Stimulated activated CD8-positive, alpha-beta memory T cell treated with anti-CD3 and anti-CD28 coated beads, Interleukin-2, amount 100 ng/mL, for 1 hour (primary cell): ENCODE measurements at places on chromosomes 6 and 20.

- DNase-seq: no peak
Observed at GRCh38 chr6:118187568-118188164, 280.6 kb downstream of the SLC35F1 start.

- DNase-seq: no peak
Observed at GRCh38 chr6:107064579-107065065, 36.6 kb downstream of the MTRES1 start.

GRCh38 chr6:113632220-113632864 lies 224.8 kb upstream of the MARCKS start:
- DNase-seq: no peak

- DNase-seq: no peak
Observed at GRCh38 chr6:3280866-3281465, 22.2 kb downstream of the PSMG4 start.

DNA sequence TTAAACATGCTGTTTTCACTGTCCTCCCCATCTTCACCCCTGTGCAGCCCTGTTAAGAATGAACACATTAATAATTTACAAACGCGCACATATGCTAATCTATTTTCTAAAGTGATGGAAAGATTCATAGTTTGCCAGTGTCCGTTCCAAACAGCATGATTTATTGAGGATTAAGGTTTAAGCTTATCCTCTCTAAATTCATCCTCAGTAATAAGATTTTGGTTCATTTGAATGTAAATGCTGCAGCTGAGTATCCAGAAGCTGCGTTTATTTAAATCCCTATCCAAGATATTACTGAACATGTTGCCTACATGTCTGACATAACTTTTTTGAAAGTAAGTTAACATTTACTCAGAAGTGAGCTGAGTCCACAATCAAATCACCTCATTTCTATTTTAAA lies 42.8 kb upstream of the FAM135A start:
- DNase-seq: no peak

DNA sequence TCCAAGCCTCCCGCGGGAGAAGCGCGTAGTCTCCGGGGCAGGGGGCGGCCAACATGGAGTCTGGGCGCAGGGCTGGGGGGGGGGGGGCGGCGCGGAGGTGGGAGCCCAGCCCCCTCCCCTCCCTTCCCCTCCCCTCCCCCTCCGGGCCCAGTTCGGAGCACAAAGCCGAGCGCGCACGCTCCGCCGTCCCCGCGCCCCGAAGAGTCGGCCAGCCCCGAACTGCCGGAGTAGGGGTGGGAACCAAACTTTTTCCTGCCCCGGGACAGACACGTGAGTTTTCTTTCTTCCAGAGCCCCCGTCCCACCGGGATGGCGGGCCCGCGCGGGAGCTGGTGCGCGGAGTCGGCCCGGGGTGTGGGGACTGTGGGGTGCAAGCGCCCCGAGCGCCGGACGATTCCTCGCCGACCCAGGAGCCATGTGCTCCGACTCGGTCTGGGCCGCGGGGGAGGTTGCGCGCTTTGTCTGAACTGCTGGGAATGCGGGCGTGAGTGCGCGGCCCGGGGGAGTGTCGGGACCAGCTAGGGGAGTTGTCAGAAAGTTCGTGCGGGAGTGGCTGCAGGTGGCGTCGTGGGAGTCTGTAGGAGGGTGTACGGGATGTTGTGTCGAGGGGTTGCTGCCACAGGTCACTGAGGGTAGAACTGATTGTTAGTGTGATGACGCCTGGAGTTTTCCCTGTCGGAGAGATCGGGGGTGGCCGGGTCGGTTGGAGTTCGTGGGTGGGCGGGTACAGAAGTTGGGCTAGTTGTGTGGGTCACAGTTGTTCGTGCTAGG lies 1.2 kb downstream of the TGIF2 start:
- DNase-seq: peak; percentile 11

GRCh38 chr6:15453622-15454021 lies 207.8 kb downstream of the JARID2 start:
- DNase-seq: no peak

- no peak for DNase-seq
Observed at GRCh38 chr6:148414836-148415235, 72.2 kb downstream of the SASH1 start.

DNA sequence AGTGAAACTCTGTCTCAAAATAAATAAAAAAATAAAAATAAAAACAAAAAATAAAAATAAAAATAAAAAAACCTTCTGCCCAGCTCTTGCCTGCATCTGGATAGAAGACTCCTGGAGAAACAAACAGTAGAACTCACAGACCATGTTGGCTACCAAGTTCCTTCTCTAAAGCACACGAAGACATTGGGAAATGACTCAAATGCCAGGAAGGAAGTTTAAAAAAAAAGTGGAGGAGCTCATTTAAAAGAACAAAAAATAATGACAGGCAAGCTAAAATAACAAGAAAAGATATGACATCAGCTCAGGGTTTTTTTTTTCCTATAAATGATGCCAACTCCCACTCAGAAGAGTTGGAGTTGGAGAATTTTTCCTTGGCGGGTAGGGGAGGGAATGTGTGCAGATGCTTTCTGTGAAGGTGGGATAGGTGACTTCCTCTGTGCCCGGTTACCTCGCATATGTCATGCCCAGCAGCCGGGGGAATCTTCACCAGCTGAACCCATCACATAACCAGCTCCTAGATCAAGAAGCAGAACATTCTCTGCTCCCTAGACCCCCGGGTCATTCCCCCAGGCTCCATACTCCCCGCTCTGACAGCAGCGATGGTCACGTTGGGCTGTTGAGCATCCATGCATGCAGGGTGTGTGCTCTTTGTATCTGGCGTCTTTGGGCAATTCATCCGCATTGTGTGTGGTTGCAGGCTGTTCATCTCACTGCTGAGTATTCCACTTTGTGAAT lies 17.3 kb upstream of the CD93 start:
- no peak for DNase-seq

DNA sequence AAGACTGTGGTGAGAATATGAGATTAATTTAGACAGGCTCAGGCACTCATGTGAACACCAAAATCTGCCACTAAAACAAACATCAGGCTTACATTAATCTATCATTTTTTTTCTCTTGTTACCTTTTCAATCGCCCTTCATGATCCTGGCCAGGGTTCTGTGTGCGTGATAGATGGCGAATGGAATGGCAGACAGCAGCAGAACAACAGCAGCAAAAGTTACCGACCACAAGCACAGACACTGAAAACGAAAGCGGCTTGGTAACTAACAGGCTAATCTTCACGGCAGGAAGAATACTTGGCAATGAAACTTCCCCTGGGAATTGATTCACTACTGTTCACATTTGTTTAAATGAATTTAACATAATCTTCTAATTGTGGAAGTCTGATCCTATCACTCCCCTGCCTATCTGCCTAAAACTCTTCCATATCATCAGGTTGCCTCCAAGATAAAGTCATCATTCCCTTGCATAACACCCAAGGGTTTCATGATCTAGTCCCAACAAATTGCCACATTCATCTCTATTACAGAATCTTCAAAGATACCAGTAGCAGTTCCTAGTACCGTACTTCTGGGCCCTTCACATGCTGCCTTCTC lies 28.7 kb downstream of the PTPRK start:
- no peak for DNase-seq

GRCh38 chr6:151341476-151342195 lies 49.7 kb downstream of the ZBTB2 start:
- DNase-seq: no peak

GRCh38 chr6:24961852-24962251 lies 26.1 kb upstream of the RIPOR2 start:
- no peak for DNase-seq

GRCh38 chr20:51135926-51136715 lies 113.2 kb upstream of the KCNG1 start:
- DNase-seq: no peak

DNA sequence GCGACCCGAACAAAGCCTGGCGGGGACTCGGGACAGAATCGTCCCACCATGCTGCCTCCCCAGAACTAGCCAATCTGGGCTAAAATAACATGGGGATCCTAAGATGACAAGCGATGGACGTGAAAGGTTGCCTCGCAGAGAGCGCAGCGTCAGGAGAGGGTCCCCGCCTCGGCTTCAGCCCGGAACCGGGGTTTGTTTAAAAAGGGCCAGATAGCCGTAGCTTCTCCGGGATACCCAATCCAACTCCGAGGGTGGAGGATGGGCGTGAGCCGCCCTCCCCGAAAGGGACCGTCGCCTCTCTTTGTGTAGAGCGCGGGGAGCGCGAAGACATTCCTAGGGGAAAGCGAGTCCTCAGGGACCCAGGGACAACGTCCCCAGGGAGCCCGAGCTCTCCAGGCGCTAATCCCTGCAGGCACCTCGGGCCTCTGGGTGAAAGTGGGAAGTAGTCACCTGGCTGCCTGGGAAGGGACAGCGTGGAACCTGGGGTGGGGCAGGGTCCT lies 643 bp downstream of the CD24 start:
- DNase-seq: no peak

DNA sequence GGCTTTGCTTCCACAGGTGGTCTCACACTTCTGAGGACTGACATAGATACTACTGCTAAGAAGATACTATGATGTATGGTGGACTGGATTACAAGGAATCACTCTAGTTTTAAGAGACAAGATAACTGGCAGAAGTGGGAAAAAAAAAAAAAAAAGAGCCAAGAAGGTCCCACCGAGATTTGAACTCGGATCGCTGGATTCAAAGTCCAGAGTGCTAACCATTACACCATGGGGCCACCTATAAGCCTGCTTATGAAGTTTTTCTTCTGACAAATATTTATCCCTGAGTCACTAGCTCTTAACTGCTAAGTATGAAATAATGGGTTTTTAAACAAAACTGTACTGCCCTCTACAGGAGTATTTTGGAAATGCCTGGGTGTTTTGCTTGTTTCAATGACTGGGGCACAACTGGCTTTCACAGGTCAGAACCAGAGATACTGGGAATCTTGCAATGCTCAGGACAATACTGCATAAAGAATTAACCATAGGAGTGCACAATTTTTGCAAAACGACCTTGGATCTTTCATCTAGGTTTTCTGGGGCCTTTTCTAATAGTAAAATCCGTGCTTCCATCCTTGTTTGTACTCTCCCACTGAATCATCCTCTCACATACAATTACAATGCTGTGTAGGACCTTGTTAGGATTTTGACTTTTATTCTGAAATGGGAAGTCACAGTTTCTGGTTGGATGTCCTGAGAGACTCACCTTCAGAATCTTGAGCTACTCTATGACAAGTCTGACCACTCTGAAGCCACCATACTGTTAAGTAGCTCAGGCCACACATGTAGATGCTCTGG lies 116.3 kb downstream of the OR2B2 start:
- no peak for DNase-seq

- no peak for DNase-seq
Observed at GRCh38 chr20:5118220-5119142, 1.3 kb downstream of the PCNA start.

GRCh38 chr6:43944908-43945767 lies 175.1 kb downstream of the VEGFA start:
- DNase-seq: no peak

DNA sequence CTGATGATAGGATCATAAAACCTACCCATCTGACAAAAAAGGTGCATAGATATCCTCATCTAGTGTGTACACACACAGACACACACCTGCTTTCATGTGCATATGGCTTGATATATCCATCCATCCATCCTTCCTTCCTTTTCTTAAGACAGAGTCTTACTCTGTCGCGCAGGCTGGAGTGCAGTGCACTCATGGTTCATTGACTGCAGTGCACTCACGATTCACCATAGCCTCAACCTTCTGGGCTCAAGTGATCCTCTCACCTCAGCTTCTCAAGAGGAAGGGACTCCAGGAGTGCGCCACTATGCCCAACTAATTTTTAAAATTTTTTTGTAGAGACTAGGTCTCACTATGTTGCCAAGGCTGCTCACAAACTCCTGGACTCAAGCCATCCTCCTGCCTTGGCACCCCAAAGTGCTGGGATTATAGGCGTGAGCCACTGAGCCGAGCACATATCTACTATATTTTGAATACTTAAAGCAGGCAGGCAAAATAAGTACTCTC lies 27.1 kb downstream of the ADNP start:
- no peak for DNase-seq

DNA sequence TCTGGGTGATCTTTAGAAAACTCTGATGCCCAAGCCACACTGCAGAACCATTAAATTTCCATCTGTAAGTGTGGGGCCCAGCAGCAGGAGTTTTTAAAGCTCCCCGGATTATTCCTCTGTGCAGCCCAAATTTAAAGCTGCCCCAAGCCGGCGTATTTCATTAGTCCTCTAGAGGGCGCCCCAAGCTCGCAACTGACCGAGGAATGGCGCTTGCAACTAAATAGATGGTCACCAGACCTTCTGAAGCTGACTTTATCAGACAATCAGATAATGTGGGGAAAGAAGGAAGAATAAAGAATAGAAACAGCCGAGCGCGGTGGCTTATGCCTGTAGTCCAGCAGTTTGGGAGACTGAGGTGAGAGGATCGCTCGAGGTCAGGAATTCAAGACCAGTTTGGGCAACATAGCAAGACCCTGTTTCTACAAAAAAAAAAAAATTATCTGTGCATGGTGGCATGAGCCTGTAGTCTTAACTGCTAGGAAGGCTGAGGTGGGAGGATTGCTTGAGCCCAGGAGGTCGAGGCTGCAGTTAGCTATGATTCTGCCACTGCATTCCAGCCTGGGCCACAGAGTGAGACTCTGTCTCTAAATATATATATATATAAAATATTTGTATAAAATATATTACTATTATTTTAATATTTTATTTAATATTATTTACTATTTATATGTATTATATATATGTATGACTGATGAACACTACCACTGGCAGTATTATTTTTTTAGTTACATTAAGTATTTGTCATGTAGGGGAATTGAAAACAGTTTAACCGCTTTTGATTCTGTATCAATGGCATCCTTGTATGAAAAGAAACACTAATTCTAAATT lies 56.0 kb downstream of the OTOR start:
- no peak for DNase-seq

DNA sequence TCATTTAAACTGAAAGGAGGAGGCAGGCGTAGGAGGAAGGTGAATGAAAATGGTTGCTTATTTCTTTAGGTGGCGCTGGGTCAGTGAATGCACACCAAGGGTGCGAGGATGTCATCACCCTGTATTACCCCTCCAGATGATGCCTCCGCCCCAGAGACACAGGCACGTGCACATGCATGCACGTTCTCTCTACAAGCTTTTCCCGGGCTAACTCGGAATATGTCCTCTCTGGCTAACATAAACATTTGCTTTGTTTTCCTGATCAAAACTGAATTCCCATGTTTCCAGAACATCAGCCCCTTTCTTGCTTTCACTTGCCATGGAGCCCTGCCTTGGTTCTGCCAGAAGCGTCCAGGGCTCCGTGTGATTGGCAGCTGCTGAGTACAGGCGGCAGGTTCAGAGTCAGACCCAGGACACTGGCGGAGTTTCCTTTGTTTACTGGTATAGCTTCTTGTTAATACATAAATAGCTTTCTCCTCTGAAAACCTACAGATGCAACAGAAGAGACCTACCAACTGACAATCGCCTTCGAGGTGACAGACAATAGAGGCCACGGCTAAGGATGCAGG lies 131.2 kb upstream of the RPS6KA2 start:
- no peak for DNase-seq

- DNase-seq: no peak
Observed at GRCh38 chr6:83151114-83151513, 42.0 kb downstream of the PGM3 start.

DNA sequence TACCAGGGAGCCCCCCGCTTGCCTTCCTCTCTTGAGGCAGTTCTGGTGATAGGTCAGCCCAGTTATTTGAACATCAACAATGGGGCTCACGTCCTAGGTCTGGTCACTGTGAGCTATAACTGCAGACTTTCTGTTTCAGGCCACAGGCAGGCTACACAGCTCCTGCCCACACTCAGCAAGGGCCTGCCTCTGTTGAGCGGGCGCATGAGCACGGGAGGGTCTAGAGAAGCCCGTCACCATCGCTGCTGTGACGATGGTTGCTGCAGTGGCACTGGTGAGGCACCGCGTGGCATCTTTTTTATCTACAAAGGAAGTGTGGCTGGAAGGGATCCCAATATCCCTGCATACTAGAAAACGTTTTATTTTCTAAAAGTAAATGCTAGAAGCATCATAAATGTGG lies 77.8 kb downstream of the RAMACL start:
- DNase-seq: no peak
